Natural killer cell (primary cell): ENCODE measurements at places on chromosomes 4 and X. TPM values are rescaled to one million over a fixed set of nuclear protein-coding genes. Genes with fewer than 3 reads are reported as not detected.

TEX13D gene
- not detected for total RNA-seq

LRP2BP gene
- 2.2 TPM for total RNA-seq

SULT1E1 gene
- total RNA-seq: not detected

TAF7L gene
- total RNA-seq: not detected

TEX11 gene
- not detected for total RNA-seq

C4orf50 gene
- 0.63 TPM for total RNA-seq

GATA1 gene
- total RNA-seq: 0.41 TPM

VCX3B gene
- total RNA-seq: not detected

TMEM271 gene
- not detected for total RNA-seq

DUX4 gene
- not detected for total RNA-seq
